ENCODE measurements at places on chromosomes 7 and 10.

GRCh38 chr10:46787321-46787615, 124.0 kb upstream of the PTPN20 start:
- DNase-seq, result peak; percentile 8

- DNase-seq, result no peak
Measured at GRCh38 chr7:113026941-113027340, 59.7 kb downstream of the GPR85 start.

DNA sequence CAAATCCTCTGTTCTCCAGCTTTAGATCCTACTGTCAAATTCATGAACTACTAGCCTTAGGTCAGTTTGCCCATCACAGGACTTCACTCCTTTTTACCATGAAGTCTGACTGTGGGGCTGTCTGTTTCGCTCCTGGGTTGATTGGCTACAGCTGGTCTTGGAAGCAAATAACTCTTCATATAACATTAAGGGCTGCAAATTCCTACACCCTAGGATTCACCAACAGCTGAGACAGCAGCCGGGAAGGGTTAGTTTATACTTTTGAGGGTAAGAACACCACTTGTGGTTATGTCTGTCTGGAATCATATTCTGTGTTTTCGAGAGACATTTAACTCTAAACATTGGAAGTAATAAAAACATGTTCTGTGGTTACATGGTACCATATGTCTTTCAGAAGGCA, 55.9 kb upstream of the KIAA1217 start:
- DNase-seq, result no peak

DNA sequence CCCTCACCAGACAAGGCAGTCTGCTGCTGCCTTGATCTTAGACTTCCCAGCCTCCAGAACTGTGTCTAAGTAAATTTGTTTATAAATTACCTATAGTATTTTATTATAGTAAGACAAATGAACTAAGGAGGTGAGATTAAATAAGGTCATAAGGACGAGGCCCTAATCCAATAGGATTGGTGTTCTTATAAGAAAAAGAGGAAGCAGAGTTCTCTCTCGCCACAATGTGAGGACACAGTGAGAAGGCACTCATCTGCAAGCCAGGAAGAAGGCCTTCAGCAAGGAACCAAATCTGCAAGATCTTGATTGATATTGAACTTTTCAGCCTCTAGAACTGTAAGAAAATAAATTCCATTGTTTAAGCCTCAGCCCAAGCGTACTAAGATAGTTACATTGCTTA, 6.1 kb upstream of the ZNF438 start:
- DNase-seq, result no peak

DNA sequence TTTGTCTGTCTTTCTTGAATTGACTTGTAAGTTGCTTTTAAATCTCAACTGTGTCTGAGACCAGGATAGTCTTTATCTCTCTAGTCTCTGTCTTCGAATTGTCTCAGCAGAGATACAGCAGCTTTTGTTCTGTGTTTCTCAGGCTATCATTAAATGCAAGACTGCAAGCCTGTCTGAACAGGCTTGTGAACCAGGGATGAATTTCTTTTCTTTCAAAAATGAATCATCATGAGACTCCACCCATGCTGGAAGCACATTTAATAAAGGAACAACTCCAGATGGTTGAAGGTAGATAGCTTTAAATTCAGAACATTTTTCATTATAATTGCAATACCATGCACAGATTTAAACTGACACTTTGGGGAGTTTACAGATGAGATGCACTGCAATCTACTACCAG, 155.9 kb downstream of the SEC23IP start:
- DNase-seq, result no peak

DNA sequence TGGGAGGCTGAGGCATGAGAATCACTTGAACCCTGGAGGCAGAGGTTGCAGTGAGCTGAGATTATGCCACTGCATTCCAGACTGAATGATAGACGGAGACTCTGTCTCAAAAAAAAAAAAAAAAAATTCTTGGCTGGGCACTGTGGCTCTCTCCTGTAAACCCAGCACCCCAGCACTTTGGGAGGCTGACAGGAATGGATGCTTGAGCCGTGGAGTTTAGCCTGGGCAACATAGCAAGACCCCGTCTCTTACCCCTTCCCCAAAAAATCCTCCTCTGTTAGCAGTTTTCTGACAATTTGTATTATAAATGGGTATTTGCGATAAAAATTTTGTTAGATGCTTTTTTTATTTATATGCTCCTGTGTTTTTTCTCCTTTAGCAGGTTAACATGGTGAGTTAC, 11.0 kb downstream of the SAMD8 start:
- no peak for DNase-seq

GRCh38 chr10:58638388-58638787, 125.7 kb downstream of the BICC1 start:
- DNase-seq, result no peak

DNA sequence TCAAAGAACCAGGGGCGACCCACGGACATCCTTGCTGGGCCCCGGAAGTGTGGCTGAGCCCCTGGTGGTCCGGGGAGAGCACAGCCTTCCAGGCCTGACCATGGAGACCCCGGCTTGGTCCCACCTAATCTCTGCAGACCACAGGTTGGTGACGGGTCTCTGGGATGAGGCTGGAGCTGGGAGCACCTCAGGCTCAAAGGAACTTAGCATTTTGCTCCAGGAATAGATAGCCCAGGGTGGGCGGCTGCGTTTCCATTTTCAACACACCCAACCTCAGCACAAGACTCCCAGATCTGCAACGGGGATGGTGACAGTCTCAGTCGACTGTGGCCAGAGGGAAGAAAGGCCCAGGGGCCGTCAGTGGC, 58.5 kb downstream of the FOXL3 start:
- DNase-seq, result no peak

DNA sequence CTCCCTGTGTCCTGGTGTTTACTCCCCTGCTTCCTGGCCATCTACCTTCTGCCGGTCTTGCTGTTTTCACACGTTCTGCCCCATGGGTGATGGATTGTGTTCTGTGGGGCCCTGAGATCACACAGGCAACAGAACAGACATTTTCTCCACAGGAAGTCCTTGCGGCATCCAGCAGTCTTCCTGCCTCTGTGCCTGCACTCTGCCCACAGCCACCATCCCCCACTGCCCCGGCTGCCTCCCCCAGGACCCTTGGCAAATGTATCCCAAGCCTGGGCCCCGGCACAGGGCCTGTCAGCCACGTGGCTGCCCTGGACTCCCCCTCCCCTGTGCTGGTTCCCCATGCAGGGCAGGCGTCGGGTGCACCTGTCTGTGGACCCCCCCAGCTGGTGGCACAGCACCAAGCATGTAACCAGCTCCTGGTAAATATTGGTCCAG, 184.2 kb downstream of the WDR37 start:
- no peak for DNase-seq

DNA sequence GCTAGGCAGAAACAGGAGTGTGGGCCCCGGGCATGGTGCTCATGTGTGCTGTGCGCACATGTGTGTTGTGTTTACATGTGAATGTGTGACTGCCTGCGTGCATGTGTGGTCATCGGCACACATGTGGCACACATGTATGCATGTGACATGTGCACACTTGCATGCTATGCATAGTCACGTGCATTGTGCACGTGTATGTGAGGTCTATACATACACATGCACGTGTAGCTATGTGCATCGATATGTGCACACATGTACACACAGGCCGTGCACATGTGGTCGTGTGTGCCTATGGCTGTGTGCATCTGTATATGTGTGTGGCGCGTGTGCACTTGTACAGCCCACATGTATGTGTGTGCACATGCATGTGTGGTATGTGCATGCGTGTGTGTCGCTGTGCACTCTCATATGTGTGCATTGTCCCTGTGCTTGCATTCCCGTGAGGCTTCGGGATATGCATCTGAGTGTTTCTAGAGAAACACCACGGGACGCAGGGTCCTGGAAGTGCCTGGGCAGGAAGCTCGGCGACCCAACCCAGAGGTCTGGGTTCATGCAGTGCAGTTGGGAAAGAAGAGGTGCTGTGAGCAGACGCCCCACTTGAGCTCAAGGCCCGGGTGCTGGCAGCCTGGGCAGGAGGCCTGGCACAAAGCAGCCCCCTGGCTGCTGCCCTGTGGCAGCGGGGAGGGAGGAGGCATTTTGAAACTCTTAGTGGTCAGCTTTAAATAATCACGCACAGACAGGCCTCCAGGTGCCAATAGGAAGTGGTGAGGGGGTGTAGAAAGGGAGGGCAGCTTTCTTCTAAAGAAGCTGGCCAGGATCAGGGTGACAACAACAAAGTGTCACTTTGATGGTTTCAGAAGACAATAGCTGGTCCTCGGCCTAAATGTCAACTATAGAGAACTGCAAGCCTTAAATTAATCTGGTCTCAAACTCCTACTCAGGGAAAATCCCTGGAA, 410.0 kb upstream of the MGMT start:
- DNase-seq, result no peak

- DNase-seq, result no peak
Measured at GRCh38 chr10:13788711-13789447, 202.1 kb downstream of the PRPF18 start.
